ENCODE measurements at places on chromosomes 6 and 20.

DNA sequence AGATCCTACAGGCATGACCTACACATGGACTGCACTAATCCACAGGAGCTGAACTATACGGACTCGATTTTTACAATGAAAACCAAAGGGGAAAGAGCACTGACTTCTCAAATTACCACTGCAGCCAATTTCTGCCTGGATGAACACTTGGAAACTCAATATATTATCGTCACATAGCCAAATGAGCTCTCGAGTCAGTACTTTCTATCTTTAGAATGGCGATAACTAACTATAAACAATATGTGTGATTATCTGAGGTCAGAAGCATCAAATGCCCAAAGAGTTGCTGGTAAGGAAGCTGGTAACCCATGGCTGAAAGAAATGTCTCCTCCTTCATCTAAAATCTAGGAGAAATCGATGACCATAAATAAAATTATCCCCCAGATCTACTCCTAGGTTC lies 86.7 kb downstream of the KIF16B start:
- DNase-seq: no peak

DNA sequence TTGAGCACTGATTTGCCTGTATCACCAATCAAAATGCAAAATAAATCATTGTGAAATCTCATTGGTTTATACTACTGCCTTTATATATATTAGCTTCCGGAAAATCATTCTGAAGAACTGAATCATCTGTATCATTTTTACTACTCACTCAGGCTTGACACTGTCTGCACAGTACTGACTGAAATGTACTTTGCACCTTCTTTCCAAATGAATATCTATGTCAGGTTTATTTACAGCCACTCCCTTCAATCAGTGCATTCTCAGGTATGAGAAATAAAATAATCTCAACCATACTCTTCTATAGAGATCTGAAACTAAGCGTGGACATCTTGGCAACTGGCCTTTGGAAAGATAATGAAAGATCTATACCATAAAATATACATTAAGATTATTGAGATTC lies 2.7 kb downstream of the KHDRBS2 start:
- DNase-seq: no peak

DNA sequence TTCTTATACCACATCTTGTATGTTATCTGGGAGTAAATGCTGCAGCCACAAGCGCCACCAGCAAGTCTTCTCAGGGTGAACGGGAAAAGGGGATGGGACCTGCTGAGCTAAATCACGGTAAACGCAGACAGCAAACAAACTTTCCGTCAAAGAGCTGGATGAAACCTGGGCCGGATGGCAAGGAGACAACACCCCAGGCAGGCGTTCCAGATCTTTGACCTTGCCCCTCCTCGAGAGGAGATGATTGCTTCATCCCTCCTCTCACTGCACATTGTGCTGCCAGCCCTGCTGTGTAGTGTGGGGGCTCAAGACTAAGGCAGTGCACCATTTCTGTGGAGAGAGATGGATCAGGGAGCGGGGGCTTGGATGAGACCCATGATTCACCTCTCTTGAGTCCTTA lies 9.8 kb downstream of the RAET1E start:
- no peak for DNase-seq

GRCh38 chr6:155352811-155353210 lies 38.5 kb upstream of the TFB1M start:
- DNase-seq: no peak

GRCh38 chr20:61845233-61845671 lies 220.4 kb downstream of the TAF4 start:
- DNase-seq: no peak

- DNase-seq: no peak
Observed at GRCh38 chr6:169811521-169812256, 60.3 kb downstream of the ERMARD start.

DNA sequence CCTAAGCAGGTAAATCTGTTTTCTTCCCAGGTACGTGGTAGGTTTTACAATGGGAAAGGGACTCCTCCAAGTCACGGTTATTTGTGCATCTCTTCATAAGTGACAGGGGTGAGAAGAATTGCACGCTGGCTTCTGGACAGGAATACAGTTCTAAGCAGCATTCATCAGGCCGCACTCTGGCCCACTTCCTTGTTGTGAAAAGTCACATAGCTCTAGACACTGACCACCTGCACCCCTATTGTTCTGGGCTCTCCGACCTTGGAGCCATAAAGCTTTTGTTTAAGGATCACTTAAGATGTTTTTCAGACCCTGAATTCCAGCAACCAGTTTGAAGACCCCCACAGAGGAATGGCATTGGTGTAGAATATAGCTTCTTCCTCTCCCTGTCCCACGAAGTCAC lies 31.4 kb downstream of the RAMACL start:
- no peak for DNase-seq

DNA sequence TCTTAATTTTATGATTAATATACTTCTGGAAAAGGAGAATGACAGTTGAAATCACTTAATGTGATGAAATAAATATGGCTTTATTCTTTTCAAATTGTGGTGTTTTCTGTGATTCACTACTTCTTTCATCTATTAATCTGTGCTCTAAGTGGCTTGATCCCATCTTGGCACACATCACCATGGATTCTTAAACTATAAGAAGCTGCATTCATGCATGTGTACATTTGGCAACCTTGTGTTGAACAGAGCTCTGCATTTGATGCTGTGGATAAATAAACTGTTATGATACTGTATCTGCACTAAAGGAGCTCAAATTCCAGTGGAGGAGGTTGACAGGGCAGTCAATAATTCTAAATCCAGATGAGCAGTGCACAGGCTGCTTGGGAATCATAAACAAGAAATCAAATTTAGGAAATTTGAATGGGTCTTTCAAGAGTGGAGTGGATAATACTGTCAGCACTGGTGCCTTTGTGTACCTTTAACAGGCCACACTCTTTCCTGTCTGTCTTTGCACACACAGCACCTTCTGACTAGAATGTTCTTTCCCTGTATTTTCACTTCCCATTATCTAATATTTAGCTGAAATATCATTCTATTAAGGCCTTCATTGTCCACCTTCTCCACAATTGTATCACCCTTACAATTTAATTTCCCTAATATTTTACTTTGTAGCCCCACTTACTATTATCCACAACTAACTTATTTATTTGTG lies 252.9 kb downstream of the GRM1 start:
- no peak for DNase-seq

DNA sequence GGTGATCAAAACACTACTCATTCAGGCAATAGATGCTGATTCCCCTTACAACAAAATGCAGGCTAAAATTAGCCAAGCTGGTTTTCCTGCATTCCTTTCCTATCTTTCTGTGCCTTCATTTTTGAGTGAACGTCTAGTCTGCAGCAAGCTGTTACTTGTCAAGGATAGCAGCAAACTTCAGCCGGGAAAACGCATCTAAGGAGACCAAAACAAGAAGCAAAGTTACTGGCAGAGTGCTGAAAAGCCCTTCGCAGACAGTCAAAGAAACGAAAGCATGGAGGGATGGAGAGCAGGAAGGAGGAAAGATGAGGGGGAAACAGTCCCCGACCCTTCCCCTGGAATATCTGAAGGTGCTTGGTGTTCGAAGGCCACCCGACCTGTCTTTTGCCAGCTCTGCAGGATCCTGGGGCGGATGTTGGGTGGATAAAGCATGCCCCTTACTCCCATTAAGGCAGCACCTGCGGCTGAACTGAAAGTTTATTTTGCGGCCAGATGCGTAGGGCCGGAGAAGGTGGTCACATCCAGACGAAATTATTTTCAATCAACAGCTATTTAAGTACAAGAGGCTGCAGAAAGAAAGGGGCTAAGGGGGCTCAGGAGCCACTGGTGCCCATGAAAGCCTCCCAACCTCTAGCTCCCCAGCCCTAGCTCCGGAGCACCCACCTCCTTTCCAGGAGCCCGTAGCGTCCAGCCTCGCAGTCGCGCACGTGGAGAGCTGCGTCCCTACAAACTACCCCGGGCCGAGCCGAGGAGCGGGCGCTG lies 538 bp downstream of the FERMT1 start:
- DNase-seq: no peak

GRCh38 chr20:21682521-21682954 lies 22.9 kb upstream of the PAX1 start:
- DNase-seq: no peak
